Cortex of kidney (tissue), 1 donor: ENCODE measurements at places on chromosomes 5 and 9.

DNA sequence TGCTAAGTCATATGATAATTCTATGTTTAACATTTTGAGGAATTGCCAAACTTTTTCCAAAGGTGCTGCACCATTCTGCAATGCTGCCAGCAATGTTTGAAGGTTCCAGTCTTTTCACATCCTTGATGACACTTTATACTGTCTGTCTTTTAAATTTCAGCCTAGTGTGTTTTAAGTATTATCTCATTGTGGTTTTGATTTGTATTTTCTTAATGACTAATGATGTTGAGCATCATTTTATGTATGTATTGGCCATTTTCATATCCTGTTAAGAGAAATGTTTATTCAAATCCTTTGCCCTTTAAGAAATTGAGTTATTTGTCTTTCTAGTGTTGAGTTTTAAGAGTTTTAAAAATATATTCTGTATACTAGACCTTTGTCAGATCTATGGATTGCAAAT is 5.0 kb upstream of the TEX48 start:
- DNase-seq = no peak

DNA sequence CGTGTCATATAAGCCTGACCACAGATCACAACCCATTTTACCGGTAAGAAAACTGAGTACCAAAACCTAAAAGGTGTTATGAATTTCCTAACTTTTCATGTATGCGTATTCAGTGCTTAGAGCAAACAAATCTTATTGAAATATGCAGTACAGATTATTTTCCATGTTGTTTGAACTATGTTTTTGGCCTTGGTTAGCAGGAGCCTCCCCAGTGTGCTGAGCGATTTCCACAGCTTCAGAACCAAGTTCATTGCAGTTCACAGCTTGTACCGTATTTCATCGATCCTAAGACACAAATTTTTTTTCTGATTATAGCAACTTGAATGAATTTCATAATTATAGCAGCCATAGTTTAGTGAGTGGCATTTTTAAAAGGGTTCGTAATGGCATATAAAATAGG is 13.7 kb downstream of the ADAMTSL1 start:
- no peak for DNase-seq

- no peak for DNase-seq
Measured at GRCh38 chr9:751137-752051, 90.1 kb upstream of the DMRT1 start.

GRCh38 chr5:135821061-135821801 is 13.2 kb upstream of the SLC25A48 start:
- no peak for DNase-seq

DNA sequence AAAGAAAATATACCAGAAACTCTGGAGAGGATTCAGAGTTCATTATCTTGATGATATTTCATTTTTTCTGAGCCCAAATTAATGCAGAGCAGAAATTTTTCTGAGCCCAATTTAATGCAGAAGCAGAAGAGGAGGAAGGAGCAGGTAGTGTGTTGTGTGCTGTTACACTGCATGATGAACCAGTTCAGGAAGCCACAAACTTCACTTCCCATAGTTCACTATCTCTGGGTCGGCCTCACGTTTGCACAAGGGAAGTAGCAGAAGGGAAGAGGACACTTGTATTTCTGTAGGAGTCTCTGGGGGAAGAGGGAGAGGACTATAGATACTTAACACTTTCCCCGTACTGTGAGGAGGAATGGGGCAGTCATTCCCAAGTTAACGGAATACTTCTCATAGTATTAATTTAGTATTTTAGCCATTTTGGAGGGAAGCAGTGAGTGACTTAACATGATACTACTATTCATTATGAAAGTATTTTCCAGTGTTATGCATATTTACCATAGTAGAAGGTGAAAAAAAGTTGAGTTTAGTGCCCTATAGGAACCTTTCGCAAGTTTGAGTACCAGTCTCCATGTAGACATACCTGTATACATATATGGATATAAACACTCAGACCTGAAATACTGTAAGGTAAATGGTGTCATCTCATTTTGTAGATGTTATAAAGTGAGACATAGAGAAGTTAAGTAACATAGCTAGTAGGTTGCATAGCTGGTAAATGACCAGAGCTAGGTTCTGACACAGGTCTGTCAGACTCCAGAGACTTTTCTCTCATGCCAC is 30.0 kb downstream of the XPA start:
- no peak for DNase-seq

GRCh38 chr5:14299666-14300065 is 156.5 kb downstream of the TRIO start:
- no peak for DNase-seq

- peak; percentile 33 for DNase-seq
Measured at GRCh38 chr5:1103505-1104326, 8.1 kb downstream of the SLC12A7 start.

DNA sequence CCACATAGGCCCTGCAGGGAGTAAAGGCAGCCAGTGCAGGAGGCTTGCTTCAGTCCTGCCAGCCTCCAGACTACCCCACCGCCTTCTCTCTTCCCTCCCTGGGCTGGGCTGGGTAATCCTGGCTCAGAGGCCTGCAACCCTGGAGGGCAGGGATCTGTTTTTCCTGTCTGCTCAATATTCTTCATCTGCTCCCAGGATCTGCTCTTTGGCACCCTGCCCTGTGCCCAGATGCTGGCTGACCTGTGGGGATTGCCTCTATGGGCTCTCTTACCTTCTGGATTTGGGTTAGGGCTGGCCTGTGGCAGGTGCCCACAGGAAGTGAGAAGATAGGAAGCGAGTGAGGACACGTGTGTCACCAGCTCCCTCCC is 7.3 kb upstream of the ANGPTL2 start:
- DNase-seq = no peak

GRCh38 chr9:14303521-14303920 is 10.4 kb downstream of the NFIB start:
- DNase-seq = no peak

DNA sequence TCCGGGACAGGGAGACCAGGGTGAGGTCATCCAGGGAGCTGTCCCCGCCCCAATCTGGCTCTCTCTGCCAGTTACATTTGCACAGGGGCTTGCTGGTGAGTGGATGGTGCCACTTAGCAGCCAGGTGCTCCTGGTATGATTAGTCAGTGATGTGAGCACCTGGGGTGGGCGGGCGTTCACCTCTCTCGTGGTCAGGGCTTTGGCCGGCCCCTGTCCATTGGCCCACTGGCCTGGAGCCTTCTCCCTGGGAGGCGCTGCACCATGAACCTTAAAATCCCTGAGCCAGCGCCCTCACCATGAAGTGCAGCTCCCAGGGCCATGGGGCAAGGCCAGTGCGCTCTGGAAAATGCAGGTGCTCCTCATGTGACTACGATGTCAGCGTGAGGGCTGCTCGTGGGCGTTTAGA is 2.0 kb downstream of the NKD2 start:
- no peak for DNase-seq

- DNase-seq = no peak
Measured at GRCh38 chr5:22542340-22542739, 310.8 kb downstream of the CDH12 start.

DNA sequence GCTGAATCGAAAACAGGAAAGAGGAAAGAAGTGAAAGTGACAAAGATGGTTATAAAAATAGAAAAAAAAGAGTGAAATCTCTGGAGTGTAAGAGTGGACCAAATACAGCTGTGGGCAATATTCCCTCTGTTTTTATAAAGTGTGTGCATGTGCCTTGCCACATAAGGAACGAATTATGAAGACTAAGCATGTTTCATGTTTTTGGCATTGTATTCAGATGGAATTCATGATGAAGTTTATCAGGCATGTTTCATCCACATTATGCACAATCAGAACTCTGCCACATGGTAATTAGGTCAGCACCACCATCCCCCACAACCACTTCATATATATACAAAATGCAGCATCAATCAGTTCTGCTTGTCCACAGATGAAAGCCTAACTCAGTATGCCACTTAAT is 348.0 kb downstream of the ZNF608 start:
- DNase-seq = no peak

- no peak for DNase-seq
Measured at GRCh38 chr9:84667571-84668195, 1.8 kb upstream of the NTRK2 start.

- DNase-seq = no peak
Measured at GRCh38 chr5:155024015-155024414, 10.5 kb downstream of the KIF4B start.

DNA sequence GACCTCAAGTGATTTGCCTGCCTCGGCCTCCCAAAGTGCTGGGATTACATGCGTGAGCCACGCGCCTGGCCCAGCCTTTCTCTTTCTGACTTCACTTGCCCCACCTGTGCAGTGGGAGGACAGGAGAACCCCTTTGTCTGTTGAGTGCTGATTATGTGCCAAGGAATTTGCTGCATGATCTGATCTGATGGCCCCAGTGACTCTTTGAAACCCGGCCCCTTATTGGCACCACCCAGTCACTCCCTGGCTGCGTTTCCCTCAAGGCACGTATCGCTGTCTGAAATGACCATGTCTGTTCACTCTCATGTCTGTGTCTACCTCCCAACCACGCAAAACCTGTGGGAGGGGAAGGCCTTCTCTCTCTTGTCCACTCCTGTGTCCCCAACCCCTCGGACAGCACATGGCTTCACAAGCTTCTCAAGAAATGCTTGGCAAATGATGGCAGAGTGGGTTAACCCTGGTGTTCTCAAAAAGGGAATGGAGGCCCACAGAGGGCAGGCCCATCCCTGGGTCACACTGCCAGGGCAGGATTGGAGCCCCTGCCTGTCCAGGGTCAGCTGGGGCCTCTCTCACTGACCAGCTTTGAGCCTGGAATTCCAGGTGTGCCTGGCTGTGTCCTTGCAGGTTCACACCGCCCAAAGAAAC is 21.9 kb downstream of the NEK6 start:
- DNase-seq = no peak

- DNase-seq = no peak
Measured at GRCh38 chr9:112921549-112921948, 30.9 kb upstream of the SLC46A2 start.

- DNase-seq = no peak
Measured at GRCh38 chr9:92938025-92938424, 9.3 kb upstream of the FGD3 start.

GRCh38 chr5:7878381-7878873 is 9.5 kb downstream of the MTRR start:
- no peak for DNase-seq

DNA sequence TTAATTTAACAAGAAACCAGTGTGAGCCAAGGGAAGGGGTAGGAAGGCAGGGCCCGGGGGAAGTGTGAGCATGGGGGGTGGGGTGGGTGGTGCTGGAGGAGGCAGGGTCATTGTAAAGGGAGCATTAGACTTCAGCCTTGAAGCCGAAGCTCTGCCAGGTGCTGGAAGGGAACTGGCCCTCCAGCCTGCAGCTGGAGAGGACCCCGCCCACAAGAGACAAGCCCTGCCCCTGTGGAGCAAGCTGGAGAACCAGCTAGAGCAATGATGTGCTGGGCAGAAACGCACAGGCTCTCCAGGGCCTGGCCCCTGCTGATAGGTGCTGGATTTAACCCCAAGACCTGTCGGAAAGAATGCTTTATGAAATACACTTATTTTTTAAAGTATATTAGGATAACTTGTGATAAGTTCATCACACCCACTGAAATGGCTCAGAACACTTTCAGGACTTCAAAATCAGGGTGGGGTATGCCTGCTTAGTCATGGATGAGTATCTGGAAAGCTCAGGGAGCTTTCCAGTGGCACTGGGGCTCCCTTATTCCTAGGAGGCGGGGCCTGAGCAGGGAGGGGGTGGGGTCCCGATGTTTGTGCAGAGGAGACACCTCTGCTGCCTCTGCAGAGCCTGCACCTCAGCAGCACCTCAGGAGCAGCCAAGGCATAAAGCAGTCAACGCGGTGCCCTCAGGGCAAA is 27.1 kb downstream of the UBE2QL1 start:
- no peak for DNase-seq

GRCh38 chr5:119016125-119016774 is 27.9 kb upstream of the DTWD2 start:
- DNase-seq = no peak

DNA sequence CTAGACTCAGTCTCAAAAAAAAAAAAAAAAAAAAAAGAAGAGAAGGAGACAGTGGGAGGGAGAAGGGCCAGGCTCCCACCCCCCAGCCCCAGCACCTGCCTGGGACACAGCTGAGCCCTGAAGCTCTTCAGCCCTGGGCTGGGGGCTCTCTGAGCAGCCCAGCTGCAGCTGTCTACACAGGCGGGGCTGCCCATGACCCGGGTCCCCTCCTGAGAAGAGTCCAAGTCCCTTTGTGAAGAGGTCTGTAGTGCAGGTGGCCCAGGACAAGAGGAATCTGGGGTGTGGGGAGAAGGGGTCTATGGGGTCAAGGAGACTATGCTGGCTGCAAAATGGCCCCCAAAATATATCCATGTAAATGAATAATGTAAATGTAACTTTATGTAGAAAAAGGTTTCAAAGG is 6.7 kb upstream of the LCN2 start:
- no peak for DNase-seq

DNA sequence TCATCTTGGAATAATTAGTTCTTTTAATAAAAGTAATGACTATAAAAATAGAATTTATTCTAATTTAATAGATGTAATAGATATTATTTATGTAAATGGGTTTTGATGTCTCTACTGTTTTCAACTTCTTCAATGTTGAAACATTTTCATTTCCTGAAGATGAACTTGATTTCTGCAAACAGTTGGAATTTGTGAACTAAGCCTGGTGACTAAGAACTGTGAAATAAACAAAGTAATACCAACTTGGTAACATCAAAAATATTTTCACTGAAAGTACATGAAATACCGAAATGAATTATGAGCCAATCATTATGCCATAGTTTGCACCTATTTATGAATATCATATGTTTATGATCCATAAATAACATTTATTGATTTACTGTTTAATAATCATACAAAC is 143.8 kb upstream of the FGF10 start:
- no peak for DNase-seq

DNA sequence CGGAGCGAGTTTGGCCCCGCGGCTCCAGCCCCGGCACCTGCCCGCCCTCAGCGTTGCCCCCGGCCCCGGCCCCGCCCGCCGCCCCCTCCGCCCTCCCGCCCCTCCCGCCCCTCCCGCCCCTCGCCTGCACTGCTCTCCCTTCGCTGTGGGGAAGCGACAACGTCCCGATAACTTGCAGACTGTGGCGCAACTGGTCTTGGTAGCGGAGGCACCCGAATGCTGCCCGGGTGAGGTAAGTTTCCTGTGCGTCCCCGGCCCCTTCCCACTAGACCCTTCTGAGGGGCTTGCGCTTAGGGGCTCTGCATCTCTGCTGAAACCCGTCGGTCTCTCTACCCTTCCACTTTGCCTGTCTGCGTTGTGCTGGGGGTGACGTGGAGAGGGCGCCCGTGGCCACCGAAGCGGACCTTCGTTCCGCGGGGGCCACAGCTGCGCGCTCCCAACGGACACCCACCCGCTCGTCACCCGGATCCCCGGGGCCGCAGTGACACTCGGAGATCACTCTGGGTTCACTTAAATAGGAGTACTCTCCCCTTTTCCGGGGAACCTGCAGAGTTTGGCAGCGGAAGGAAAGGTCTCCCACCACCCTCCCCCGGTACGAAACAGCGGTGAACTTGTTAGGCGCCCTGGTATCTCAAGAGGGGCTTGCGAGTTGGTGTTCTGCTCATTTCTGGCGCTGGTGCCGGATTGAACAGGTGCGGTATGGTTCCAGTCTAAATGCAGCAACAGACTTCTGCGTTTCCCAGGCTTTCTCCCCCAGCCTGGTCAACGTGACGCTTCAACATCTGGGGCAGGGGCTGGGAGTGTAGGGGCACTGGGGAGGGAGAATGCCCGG is 707 bp downstream of the PIP5K1B start:
- no peak for DNase-seq

GRCh38 chr5:167587772-167588437 is 703.5 kb upstream of the WWC1 start:
- no peak for DNase-seq
